CD4-positive, alpha-beta memory T cell (primary cell): ENCODE measurements at places on chromosomes 7 and 10. TPM values are rescaled to one million over a fixed set of nuclear protein-coding genes. Genes with fewer than 3 reads are reported as not detected.

DNA sequence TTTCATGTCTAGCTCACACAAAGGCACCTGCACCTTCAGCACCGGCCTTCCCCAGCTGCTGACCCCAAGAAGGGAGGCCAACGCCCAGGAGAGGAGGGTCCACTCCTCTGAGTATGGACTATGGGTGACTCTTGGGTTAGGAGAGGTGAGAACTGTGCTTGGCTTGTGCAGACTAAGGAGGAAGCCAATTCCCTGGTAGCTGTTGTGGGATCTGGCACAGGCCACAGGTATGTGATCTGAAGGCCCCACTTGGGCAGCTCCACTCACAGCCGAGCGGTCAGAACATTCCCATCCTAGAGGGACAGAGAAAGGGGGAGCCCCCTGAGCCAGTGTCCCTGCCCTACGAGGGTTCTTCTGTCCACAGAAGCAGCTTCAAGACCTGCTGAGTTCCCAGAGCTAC is 52.8 kb upstream of the FIGNL1 start:
- no peak for DNase-seq

GRCh38 chr7:31046723-31047122 is 5.4 kb upstream of the ADCYAP1R1 start:
- DNase-seq: no peak

DNA sequence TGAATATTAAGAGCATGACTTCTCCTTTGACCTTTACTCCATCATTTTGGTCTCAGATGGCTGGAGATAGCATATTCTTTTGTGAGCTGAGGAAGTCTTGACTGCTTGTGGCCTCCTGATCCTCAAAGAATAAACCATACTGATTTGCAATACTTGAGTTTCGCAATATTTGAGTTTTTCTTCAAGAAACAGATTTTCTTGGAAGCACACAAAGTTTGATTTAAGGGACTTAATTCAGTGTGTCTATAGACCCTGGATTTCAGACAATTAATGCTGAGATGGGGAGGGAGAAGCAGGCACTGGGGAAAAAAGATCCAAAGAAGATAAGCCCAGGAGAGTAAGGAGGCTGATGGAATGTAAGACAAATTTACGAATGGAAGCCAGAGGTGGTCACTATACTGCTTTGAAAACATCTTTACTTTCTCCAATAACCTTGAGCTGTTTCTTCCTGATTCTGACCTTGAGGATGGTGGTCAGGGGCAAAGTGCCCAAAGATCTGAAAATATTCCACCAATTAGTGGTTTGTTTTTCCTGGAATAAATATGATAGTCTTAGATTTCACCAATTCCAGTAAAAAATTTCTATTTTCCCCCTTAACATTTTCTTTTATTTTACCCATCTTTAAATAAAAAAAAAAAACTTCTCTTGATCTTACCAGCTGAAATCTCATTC is 7.5 kb downstream of the EPDR1 start:
- DNase-seq: no peak

DNA sequence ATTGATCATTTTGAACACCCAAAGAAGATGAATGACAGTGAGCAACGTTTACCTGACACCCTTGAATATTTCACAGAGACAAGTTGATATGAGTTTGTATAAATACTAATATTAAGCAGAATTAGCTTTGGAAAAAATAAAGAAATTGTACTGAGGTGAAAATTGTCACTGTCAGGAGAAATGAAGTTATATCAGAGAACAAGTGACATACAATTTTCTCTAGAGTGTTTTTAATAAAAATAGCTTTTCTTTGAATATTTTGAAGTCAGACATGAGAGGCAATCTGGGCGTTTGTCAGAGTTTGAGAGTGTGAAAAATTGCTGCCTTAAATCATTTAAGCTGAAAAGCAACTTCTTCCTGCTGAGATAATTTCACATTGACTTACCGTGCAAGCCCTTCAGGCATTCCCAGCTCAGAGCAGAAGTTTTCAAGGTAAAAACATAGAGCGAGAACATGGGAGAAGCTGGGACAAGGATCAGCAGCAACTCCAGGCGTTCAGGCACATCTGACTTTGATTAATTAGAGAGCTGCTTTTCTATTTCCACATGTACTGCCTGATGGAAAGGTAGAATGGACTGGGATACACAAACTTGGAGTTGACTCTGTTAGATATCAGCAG is 535.9 kb downstream of the TFEC start:
- no peak for DNase-seq

- DNase-seq: no peak
Measured at GRCh38 chr7:33701189-33701740, 204.1 kb upstream of the BMPER start.

DNA sequence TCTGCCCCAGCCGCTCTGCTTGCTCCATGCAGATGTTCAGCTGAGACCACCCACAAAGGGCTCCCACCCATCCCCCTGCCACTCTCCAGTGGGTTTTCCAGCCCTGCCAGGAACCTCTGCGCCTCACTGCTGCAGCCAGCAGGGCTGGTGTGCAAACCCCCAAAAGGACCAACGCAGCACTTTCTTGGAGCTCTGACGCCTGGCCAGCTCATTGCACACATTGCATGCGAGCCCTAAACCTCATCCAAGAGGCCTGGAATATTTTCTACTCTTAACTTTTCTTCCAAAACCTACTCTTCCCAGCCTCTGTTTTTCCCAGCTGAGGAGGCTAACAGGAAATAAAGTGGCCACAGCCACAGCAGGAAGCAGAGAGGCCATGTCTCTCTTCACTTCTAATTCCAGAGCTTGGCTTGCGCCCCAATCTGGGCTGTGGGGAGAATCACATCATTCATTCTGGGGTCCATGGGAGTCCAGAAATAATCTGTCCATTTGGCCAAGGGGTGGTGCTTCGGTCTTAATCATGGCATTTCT is 4.6 kb upstream of the FAM170B start:
- no peak for DNase-seq

GRCh38 chr10:79130846-79131245 is 62.1 kb downstream of the ZMIZ1 start:
- no peak for DNase-seq

DNA sequence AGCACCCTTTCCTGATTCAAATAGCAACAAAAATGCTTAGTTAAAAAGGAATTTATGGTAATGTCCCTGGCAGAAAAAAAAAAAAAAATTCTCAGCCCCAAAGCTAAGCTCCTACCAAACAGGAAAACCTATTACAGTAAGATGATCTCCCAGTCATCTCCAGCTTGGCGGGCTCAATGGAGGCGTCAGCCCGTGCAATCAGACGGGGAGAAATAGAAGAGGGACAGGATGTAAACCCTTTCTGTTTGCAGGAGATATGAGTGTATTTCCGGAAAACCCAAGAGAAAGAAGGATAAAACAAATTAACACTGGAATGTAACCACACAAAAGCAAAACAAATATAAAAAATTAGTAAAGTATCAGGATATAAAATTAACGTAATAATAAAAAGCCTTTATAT is 242.8 kb downstream of the TCERG1L start:
- no peak for DNase-seq

- peak; percentile 1 for DNase-seq
Measured at GRCh38 chr10:69994262-69994661, 58.4 kb upstream of the MACROH2A2 start.

GRCh38 chr10:114515298-114515914 is 111.1 kb upstream of the AFAP1L2 start:
- no peak for DNase-seq

GRCh38 chr7:152074673-152075072 is 49.2 kb downstream of the GALNT11 start:
- DNase-seq: no peak

DNA sequence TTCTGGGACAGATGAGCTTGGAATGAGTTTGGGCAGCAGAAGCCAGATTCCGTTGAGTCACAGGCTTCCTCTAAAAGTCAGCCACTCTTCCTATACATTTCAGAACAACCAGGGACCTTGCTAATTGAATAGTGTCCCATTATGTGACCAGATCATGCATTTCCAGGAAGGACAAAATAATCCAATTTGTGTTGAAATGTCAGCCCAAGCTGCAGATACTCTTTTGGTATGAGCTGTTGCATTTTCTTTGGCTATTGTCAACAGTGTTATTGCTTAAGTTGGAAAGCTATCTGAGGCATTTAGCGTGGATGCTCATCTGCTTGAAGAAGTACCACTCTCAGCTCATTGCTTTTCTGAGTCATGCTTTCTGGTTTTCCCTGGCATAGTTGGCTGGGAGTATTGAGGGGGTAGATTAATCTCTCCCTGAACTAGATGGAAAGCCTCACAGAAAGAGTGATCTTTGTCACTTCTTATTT is 223.7 kb upstream of the HABP2 start:
- DNase-seq: no peak

DNA sequence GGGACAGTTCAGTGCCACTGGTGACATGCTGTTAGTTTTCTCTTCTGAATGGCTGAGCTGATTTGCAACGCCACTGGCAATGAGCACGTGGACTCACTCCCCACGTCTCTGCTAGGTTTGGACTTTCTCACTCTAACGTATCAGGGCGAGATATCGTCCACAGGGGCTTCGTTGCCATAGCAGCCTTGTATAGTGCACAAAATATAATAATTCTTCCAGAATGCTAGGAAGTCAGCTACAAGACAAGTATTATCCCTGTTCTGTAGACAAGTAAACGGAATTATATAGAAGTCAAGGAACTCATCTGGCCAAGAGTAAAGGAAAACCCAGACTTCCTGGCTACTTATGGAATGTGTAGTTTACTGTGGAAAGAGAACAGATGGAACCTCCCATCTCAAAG is 226.8 kb downstream of the ARHGAP21 start:
- no peak for DNase-seq

- DNase-seq: no peak
Measured at GRCh38 chr7:147990942-147991341, 599.6 kb upstream of the C7orf33 start.

DNA sequence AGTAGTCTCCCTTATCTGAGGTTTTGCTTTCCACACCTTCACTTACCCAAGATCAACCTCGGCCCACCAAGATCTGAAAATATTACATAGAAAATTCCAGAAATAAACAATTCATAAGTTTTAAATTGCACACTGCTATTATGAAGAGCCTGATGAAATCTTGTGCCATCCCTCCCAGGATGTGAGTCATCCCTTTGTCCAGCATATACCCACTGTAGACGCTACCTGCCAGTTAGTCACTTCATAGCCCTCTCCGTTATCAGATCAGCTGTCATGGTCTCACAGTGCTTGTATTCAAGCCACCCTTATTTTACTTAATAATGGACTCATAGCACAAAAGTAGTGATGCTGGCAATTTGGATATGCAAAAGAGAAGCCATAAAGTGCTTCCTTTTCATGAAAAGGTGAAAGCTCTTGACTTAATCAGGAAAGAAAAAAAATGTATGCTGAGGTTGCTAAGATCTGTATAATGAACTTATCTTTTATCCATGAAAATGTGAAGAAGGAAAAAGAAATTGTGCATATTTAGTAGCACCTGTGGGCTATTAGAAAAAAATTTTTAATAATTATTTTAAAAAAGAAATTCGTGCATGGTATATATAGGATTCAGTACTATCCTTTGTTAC is 9.8 kb upstream of the MRPS16 start:
- DNase-seq: no peak

DNA sequence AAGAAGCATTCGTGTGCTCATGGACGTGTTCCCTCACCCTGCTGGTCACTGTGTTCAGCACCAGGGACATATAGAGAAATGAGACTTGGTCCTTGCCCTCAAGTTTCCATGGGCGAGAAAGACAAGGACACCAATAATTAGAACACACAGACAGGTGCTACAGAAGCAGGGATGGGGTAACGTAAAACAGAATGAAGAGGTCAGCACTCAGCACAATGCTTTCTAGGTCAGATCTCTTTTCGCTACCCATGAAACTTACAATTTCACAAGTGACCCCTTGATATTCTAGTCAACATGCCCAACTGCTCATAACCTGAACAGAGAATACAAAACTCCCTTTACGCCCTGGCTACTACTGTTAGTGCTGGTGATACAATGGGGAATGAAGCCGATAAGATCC is 6.0 kb upstream of the ANK3 start:
- no peak for DNase-seq

DNA sequence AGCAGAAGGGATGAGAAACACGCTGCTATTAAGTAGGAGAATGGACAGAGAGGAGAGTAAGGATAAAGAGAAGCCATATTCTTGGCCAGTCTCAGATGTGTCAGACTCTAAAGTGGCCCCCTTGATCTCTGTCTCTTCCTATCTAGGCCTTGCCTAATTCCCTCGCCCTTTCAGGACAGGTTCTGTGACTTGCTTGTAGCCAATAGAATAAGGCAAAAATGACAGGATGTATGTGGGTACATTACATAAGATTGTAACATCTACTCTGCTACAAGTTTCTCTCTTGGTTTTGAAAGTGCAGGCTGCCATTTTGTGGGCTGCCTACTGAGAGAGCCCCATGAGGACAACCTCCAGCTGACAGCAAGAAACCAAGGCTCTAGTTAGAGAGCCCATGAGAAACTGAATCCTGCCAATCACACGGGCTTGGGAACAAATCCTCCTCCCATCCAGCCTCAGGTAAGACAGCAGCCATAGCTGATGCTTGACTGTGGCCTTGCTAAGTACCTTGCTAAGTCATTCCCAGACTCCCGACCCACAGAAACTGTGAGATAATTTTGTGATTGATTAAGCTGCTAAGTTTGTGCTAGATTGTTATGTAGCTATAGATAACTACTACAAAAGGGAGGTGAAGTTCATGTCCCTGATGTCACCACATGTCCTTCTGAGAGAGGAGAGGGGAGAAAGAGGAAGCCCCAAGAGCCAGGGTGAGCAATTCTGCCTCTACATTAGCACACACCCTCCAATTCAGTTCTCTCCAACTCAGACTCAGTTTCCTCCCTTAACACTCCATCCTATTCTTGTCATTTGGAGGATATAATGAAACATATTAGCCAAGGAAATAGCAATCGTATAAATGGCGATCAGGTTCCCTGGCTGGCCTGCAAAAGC is 185.5 kb downstream of the SGMS1 start:
- DNase-seq: no peak

DNA sequence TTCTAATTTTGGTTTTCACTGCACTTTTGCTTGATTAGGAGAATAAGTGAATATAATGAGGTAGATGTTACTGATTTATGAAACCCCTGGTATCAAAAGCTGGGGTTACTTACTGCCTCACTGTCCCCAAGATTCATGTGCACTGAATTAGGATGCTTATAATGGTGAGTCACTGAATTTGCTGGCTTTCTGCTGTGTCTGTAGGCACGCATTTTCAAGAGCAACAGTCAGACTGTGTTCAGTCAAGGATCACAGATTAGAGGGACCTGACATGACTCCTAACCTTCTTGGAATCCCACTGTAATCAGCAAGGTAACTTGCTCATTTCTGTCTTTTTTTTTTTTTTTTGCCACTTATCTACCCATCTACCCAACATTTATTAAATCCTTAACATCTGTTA is 59.7 kb downstream of the GPR85 start:
- no peak for DNase-seq

GRCh38 chr7:139370301-139370942 is 10.7 kb downstream of the LUC7L2 start:
- DNase-seq: no peak

TMEM236 gene
- total RNA-seq: 0.17 TPM

OR2A1 gene
- total RNA-seq: not detected

TAF6 gene
- total RNA-seq: 62.2 TPM

GCK gene
- total RNA-seq: not detected

CCDC201 gene
- not detected for total RNA-seq

ADIRF gene
- total RNA-seq: not detected

ACADSB gene
- total RNA-seq: 35.7 TPM

PCDH15 gene
- total RNA-seq: not detected

TRIL gene
- total RNA-seq: not detected

FZD8 gene
- 1.2 TPM for total RNA-seq

CNNM1 gene
- 0.75 TPM for total RNA-seq

TRPV5 gene
- not detected for total RNA-seq
